BJ (cell line): ENCODE measurements at places on chromosomes 2 and 18. TPM values are rescaled to one million over a fixed set of nuclear protein-coding genes. Genes with fewer than 3 reads are reported as not detected.

Gene CRYBA2
- 0.26 TPM in 1 of 2 replicates, not detected in the other for polyA plus RNA-seq

DNA sequence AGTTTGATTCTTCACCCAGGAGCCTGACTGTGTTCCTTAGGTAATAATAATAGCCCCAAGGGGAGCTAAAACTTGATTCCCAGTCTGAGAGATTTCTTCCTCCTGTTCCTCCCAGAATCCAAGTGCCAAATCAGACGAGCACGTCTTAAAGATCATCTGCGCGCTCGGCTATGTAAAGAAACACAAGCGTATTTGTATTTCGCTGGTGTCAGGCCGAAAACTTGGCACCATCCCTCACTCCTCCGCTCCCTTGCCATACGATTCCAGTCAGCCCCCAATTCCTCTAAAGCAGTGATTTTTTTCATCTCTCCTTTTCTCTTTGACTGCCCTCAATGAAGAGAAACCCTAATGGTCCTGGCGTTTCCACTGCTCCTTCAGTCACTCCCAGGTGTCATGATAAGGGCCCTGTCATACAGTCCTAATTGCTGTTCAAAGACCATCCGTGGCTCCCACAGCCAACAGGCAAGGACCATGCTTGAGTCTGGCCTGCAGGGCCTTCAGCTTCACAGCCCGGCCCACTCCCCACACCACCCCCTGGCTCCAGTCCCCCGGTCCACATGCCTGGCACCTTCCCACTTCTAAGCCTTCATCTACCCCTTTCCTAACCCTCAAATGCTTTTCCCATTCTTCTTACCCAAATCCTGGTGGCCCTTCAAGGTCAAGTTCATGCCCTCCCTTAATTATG is 130.8 kb upstream of the ID2 start:
- DNase-seq: no peak

DNA sequence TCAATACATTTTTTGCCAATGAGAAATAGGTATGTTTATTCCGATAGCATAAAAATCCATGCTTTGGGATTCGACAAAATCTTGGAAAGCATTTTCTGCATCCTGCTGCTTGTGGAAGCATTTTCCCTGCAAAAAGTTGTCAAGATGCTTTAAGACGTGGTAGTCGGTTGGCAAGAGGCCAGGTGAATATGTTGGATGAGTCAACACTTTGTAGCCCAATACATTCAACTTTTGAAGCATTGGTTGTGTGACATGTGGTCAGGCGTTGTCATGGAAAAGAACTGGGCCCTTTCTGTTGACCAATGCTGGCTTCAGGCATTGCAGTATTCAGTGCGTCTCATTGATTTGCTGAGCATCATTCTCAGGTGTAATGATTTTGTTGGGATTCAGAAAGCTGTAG is 764.5 kb downstream of the TRIB2 start:
- no peak for DNase-seq

- DNase-seq: no peak
Measured at GRCh38 chr2:192126912-192127311, 67.8 kb downstream of the TMEFF2 start.

DNA sequence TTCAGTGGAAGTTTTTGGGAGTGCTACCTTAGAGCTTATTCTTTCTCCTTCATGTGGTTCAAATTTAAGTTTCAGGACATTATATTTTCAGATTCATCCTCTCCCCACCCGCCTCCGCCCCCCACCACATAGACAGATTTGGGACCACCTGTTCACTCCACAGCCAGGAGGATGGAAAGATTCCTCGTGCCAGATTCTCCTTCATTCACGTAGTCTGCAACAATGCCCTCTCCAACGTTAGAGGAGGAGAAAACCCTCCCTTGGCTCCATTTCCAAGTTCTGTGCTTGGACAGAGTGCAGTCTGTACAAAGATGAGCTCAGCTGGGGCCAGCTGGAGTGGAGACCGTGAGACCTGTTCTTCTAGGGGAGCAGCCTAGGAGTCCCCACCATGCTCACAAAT is 26.2 kb downstream of the POU3F3 start:
- no peak for DNase-seq

GRCh38 chr2:221850076-221850475 is 278.0 kb upstream of the EPHA4 start:
- DNase-seq: no peak
